ENCODE measurements at places on chromosomes 11 and 22. TPM values are rescaled to one million over a fixed set of nuclear protein-coding genes. Genes with fewer than 3 reads are reported as not detected.

Gene CREB3L1
- 7.4 TPM for total RNA-seq

Gene PTH
- total RNA-seq = not detected

Gene FIBIN
- total RNA-seq = not detected

Gene ELMOD1
- 0.34 TPM for total RNA-seq

Gene MS4A13
- not detected for total RNA-seq

Gene RIC3
- 1.4 TPM for total RNA-seq

Gene TRIM51
- not detected for total RNA-seq

Gene PGR
- total RNA-seq = not detected

Gene CHRDL2
- 5.0 TPM for total RNA-seq

Gene THY1
- total RNA-seq = 20.1 TPM

Gene OR8D1
- total RNA-seq = not detected

Gene LRRC4C
- not detected for total RNA-seq

Gene SLC16A8
- total RNA-seq = not detected

Gene RHOD
- 42.8 TPM for total RNA-seq

Gene SCARF2
- 0.92 TPM for total RNA-seq

Gene KDELR3
- 15.6 TPM for total RNA-seq

Gene OR52E8
- total RNA-seq = not detected

Gene PNPLA3
- total RNA-seq = 0.80 TPM

Gene ACRV1
- total RNA-seq = not detected

Gene SPATA19
- not detected for total RNA-seq

Gene CFL1
- 2,114 TPM for total RNA-seq

Gene OR10A5
- total RNA-seq = not detected

Gene MRGPRX4
- total RNA-seq = not detected

Gene FOSL1
- 176 TPM for total RNA-seq

Gene KIRREL3
- total RNA-seq = 10.4 TPM

Gene TPBGL
- total RNA-seq = 0.22 TPM

Gene PPARA
- 2.1 TPM for total RNA-seq

Data from A549 treated with DMSO at 1 μM for 4 hours (cell line).